ENCODE measurements at places on chromosomes 12 and 14.

- no peak for DNase-seq
These were observed 1526.3 kb downstream of the AACS start for GRCh38 chr12:126591533-126591932.

- no peak for DNase-seq
These were observed 55.7 kb upstream of the OVCH1 start for GRCh38 chr12:29552994-29553748.

DNA sequence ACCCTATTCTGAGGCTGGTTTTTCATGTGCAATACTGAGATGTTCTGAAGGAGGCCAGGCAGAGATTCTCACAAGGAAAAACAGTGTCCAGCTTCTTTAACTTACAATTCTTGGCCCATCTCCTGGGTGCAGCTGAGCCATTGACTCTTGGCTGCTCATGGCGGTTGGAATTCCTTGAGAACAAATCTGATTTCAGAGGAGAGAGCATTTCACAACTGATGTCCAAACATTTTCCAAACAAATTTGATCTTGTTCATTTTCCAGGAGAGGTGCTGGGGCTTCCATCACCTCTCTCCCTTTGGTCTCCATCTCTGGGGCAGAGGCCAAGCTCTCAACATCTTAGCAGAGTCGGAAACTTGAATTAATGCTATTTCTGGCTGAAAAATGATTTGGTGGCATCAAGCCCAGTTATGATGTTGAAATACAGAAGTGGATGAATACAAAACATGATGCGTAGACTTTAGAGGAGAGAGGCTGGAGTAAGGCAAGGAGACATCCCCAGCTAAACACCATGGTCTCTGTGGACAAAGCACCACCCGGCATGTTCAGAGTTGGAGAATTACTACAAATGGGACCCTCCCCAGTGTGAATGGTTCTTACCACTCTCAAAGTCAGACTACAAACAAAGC, 593.0 kb downstream of the VRK1 start:
- DNase-seq = no peak

- DNase-seq = no peak
These were observed 136.3 kb downstream of the ITPR2 start for GRCh38 chr12:26696613-26697092.

DNA sequence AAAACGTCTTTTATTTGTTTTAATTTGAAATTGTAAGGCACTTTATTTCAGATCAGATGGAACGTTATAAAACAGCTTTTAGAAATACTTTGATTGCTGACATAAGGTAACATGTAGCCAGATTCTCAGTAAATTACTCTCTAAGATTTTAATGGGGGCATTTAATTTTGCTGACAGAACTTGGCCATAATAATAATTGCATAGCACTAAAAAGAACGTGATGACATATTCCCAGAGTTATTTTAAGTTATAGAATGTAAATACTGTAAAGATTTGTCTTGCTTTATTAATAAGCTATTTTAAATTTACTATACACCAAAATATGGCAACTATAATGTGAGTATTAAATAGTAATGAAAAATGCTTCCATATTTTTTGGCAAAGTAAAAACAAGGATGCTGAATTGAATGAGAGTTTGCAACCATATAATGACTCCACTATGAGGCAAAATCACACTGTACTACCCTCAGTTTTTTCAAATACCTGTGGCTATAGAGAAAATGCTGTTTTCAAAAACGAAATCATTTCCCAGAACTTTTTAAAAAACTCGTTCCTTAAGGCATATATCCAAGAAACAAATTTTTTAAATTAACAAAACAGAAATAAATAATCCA, 876 bp downstream of the LUM start:
- no peak for DNase-seq

DNA sequence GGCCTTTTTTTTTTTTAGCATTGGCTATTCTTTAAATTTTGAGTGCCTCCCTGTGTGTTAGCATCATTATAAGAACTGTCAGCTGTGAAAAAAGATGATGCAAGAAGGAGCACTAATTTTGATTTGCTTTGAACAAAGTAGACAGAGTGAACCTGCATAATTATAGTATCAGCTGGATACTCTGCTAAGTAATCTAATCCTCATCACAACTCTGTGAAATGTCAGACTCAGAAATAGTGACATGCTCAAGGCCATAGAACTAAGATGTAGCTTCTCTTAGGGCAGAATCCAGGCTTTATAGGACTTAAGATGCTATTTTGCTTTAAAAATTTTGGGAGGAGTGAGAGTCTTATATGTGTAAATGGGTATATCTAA, 31.9 kb downstream of the FBXO34 start:
- DNase-seq = no peak

DNA sequence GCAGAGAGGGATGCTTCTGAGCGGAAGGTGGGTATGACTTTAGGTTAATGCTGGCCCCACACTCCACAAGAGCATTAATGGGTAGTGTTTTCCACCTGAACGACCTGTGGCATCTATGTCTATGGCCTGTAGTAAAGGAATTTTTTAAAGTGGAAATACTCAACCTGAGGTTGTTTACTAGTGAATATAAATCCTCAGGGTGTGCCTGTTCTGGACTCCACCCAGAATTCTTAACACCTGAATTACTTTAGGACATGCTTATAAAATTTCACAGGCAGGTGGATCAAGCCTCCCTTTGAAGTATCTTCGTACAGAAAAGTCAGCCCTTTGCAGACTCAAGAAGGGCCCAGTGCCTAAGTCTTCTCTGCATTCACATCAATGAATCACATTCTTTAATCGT, 196.1 kb downstream of the ESR2 start:
- DNase-seq = no peak

- DNase-seq = no peak
These were observed 68.9 kb downstream of the SUSD6 start for GRCh38 chr14:69680297-69680696.

GRCh38 chr14:73250781-73251500, 13.6 kb downstream of the PAPLN start:
- no peak for DNase-seq

DNA sequence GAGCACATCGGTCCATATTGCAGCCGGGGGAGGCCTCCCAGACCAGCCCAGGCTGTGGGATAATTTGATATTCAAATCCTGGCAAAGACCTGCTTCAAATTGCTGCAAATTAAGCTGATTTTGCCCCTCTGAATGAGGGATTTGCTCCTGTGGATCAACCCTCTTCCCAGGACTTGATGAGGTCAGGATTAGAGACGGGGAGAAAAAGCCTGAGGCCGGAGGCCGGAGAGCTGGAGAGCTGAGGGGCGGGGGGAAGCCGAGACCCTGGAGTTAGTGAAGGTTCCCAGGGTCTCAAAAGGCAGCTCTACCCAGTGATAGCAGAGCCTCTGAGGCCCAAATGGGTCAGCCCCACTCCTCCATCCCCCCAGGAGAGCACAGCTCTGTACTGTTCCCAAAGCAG, 17.5 kb upstream of the VSX2 start:
- DNase-seq = no peak

- DNase-seq = no peak
These were observed 17.9 kb downstream of the KCTD10 start for GRCh38 chr12:109459247-109459646.

DNA sequence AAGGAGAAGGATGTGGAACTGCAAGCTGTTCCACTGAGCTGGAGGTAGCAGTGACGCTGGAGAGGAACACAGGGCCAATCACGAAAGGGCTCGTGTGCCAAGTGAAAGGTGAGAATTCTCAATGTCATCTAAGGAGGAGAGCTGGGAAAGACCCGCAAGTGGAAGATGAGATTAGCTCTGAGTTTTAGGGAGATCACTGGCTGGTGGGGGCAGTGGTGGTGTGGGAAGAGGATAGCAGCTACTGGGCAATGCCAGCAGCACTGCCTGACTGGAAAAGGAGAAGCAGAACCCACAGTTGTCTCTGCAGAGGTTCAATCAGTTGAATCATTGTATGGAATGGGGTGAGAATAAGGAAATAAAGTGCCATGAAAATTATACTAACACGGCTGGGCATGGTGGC, 27.8 kb downstream of the SLC25A47 start:
- no peak for DNase-seq

DNA sequence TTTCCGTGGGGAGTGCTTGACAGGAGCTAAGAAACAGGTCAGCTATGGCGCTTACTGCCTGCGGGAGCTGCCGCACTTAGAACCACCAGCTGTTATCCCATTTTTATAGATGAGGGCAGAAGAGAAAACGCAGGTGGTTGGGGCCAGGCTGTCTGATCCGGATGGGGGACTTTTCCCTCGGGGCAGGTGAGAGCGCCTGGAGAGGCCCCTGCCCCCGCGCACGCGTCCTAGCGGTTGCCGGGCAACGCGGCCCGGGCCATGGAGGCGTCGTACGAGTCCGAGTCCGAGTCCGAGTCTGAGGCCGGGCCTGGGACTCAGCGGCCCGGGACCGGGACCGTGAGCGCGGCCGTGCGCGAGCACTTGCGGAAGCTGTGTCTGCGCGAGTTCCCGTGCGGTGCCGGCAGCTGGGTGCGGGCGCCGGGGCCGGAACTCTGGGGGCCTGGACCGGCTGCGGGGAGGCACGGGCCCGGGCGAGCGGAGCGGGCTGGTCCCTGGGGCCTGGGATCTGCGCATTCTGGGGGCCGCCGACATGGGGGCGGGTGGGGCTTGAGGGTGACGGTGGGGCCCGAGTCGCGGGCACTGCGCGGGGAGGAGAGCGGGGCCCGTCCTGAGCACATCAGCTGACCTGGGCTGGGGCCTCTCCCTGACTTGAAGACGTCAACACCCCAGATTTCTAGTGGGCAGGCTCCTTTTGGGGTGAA, at the start of gene LRRC43:
LRRC43 (plus strand) TSS at position 237 of the 701 bp plus-strand sequence; CDS start at position 259, 22 bp downstream.
- peak; percentile 33 for DNase-seq

DNA sequence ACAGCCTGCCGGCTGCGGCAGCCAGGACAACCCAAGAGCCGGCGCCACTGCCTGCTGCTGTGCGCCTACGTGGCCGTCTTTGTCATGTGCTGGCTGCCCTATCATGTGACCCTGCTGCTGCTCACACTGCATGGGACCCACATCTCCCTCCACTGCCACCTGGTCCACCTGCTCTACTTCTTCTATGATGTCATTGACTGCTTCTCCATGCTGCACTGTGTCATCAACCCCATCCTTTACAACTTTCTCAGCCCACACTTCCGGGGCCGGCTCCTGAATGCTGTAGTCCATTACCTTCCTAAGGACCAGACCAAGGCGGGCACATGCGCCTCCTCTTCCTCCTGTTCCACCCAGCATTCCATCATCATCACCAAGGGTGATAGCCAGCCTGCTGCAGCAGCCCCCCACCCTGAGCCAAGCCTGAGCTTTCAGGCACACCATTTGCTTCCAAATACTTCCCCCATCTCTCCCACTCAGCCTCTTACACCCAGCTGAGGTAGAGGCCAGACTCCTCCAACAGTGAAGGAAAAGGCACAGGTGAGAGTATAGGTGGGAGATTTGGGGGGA, 10.3 kb downstream of the ZBTB39 start:
- no peak for DNase-seq

GRCh38 chr14:43169722-43170121, 1337.4 kb downstream of the FSCB start:
- no peak for DNase-seq

DNA sequence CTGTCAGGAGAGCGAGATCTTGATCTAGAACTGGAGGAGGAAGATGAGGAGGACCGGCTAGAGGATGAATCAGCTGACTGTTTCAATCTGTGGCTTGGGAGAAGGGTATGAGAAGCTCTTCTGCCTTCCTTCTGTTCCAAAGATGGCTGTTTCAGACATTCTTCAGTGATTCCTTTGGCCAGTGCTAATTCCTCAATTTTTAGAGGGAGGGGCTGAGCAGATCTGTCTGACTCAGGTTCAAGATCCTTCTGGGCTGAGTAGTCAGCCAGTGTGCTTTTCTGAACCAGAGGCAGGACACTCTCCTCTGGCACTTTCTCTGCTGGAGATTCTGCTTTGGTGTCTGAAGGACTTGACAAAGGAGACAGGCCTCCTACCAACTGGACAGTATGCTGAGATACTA, 15.2 kb downstream of the ACIN1 start:
- DNase-seq = no peak

DNA sequence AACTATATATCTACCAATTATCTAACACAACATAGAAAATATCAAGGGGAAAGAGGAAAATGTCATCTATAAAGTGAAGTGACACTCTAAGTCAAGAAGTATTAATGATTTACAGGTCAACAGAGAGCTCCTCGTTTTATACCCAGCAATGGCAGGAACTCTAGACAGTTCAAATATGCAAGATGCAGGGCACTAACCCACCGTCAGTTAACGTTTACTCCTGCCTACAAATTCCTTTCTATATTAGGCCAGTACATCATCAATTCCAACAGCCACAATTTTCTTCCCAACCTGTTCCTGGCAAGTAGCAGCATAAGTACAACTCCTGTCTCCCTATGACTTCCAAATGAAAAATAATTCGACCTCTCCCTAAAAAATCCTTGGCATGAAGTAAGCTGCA, 9.0 kb upstream of the KANSL2 start:
- no peak for DNase-seq

GRCh38 chr12:104651811-104652210, 195.1 kb downstream of the CHST11 start:
- DNase-seq = no peak

- DNase-seq = no peak
These were observed 904.6 kb upstream of the FBXO33 start for GRCh38 chr14:40336846-40337245.

- no peak for DNase-seq
These were observed 35.0 kb downstream of the EPS8 start for GRCh38 chr12:15754233-15754632.

DNA sequence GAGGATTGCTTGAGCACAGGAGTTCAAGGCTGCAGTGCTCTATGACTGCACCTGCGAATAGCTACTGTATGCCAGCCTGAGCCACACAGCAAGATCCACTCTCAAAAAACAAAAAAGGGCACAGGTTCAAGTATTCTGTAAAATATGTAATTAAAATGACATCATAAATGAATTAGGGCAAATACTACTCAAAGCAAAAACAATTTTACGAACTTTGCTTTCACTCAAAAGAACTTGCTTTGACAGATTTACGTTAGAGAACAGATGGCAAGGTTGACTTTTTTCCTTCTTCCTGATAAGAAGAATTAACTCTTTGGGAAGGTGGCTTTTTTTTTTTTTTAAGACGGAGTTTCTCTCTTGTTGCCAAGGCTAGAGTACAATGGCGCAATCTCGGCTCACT, 44.0 kb upstream of the EAPP start:
- DNase-seq = no peak

DNA sequence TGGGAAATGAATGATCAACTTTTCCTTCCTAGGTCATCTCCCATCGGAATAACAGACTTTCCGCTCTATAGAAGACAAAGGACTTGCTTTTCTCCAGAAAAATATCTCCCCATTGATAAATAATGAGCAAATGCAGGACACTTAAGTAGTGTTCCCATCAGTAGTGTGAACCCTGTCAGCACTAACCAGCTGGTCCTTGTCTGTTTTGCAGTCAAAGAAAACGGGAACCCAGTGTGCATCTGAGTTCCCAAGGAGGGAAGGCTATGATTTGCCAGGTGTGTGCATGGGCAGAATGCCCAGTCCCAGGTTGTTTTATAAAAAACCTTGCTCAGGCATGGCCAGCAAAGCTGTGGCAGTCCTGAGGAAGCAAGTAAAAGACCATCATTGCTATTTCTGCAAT, 256.5 kb upstream of the HMGA2 start:
- DNase-seq = no peak

DNA sequence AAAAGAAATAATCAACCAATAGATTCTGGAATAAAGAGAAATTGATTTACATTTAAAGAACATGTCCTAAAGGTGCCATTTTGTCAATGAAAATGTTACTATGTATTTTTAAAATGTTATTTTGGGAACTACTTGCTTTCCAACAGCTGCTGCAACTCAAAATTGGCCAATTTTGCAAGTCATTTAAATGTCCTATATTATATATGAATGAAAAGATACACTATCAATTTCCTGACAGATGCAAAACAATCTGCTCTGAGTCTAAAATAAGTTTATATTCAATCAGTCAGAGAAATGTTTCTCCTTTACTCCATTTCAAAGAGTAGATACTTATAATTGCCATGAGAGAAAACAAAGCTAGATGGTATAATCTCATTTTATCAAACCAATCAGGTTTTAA, 247.2 kb downstream of the ACSS3 start:
- DNase-seq = no peak
